ENCODE measurements at places on chromosomes 12 and 14.

GRCh38 chr12:15650399-15651128 is 138.6 kb downstream of the EPS8 start:
- no peak for DNase-seq

GRCh38 chr12:78035901-78036606 is 205.4 kb downstream of the NAV3 start:
- DNase-seq: no peak

- no peak for DNase-seq
These were observed 485 bp upstream of the PNMA1 start for GRCh38 chr14:73714656-73715081.

DNA sequence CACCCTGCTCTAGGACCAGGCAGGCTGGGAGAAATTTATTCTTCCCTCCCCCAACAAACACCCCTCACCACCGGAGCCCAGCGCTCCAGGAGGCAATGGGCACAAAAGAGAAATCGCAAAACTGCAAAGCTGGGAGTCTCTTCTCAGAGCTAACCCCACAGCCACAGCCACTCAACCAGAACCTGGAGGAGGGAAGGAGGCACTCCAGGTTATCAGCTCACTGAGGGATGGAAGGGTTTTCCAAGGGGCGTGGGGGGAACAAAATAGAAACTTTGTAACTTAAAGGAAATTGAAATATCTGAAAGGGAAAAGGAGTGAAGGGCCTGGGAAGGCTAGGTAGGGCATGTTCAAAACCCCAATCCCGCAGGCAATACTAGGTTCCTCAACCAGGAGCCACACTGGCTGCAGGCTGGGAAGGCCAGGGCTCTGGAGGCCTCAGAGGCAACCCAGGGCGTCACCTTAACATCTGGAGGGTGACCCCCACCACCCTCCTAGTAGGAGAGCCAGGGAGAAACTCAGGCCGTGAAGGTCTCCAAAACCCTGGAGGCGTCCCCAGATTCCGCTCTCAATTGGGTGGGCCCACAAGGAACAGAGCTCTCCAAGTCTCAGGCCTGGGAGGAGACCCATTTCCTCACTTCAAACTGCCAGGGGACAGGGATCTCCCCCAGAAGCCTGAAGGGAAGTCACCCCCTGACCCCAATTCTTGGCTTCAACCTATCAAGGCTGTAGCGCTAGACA is 3.2 kb downstream of the KDM2B start:
- DNase-seq: no peak

- DNase-seq: no peak
These were observed 241.0 kb downstream of the ASCL1 start for GRCh38 chr12:103198499-103198898.

DNA sequence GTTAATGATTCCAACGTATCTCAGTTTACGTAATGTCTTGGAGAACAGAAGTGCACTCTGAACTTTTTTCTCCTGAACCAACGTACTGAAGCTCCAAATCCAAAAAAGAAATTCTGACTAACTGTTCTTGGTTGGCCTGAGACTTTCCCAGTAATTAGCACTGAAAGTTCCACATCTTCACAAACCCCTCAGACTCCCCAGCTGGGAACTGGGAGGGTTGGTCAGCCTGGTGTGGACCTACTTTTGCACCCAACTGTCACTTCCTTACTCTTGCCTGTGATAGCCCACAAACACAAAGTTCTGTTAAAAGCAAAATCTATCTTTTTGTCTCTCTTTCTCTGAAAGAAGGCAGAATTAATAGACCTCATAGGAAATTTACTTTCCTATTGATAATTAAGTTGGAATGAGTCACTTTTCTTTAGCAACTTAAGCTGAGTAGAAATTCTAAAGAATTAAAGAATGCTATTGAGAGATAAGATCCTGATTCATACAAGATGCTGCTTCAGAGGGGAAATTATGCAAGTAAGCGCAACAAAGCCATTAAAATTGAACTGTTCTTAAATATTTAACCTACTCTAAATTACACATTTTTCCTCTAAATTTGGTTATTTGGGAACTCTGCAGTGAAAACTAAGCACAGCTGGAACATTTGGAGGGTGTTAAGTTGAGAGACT is 155.0 kb downstream of the EPS8 start:
- no peak for DNase-seq

DNA sequence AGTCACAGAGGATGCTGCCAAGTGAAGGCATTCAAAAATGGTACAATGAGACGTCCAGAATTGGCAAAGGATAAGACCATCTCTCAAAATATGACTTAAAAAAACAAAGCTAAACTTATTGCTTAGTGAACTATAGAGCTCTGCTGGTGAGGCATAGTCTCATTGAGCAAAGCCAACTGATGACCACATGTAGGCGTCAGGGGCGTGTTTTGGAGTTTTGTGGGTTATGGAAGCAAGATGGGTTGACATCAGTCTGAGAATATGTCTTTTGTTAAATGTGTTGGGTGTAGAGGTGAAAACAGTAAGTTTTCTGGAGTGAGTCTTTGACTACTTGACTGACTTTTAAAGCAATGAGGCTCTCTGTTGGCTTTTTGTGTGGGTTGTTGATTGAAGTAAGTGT is 47.2 kb downstream of the ATL1 start:
- DNase-seq: no peak

GRCh38 chr12:63928305-63928704 is 83.8 kb downstream of the SRGAP1 start:
- no peak for DNase-seq

DNA sequence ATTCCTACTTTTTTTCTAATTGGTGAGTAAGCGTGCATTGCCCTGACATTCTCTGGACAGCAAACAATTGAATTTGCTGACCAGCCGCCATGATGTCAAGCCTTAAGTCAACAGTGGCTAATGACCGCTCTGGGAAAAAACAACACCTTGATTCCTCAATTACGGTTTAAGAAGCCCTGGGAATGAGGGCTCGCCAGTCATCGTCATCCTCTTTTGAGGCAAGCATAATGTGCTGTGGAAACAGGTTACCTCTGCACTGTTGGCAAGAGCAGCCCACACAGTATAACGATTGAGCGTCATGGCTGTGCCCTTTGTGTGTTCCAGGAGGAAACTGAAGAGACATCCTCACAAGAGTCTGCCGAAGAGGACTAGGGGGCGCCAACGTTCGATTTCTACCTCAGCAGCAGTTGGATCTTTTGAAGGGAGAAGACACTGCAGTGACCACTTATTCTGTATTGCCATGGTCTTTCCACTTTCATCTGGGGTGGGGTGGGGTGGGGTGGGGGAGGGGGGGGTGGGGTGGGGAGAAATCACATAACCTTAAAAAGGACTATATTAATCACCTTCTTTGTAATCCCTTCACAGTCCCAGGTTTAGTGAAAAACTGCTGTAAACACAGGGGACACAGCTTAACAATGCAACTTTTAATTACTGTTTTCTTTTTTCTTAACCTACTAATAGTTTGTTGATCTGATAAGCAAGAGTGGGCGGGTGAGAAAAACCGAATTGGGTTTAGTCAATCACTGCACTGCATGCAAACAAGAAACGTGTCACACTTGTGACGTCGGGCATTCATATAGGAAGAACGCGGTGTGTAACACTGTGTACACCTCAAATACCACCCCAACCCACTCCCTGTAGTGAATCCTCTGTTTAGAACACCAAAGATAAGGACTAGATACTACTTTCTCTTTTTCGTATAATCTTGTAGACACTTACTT is 138.9 kb downstream of the HMGA2 start:
- DNase-seq: no peak

- no peak for DNase-seq
These were observed 169.5 kb upstream of the EGLN3 start for GRCh38 chr14:34120185-34120977.

GRCh38 chr12:24823808-24824515 is 124.9 kb downstream of the BCAT1 start:
- DNase-seq: no peak

- no peak for DNase-seq
These were observed 27.0 kb upstream of the ESRRB start for GRCh38 chr14:76348898-76349297.

GRCh38 chr12:44570036-44570583 is 306.0 kb downstream of the NELL2 start:
- no peak for DNase-seq

DNA sequence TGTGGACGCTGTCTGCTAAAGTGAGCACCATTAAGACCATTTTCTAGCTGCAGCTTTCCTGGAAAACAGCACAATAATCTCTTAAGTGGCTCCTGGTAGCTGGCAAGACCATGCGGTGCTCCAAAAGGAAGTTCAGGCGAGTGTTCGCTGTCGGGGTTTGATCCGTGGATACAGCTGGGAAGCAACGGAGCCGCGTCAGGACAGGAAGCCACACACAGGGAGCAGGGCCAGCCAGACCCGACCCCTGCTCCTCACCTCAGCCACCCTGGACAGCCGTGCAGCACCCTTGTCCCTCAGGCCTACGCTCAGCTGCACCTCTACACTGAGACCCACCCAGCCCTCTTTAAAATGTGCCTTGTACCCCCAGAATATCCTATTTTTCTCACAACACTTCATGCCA is 19.4 kb downstream of the ZFYVE21 start:
- DNase-seq: no peak

DNA sequence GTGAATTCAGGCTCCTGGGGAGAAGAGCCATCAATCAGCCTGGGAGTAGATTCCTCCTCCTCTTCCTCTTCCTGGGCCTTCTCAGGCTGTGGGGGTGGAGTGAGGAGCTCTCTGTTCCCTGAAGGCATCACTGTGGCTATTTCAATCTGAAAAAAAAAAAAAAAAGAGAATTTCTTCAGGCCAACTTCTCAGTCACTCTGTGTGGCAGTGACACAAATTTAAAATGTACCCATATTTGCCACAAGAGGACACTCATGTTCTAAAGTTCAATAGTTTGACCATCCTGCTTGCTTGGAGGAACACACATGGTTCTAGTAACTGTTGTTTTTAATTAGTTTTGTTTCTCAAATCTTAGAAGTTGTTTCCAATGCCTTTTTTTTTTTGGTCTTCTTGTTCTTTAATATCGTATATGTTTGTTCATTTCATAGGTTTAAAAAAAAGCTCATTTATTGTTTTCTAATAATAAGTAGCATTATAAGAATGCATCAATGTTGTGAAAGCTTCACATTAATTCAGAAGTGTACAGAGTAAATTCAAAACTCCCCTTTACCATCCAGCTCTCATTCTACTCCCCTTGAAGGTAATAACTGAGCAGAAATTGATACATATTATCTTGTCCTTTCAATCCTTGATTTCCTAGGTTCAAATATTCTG is 23.3 kb upstream of the CCER1 start:
- DNase-seq: peak; percentile 35

- DNase-seq: no peak
These were observed 111.2 kb upstream of the NOVA1 start for GRCh38 chr14:26709019-26709418.

DNA sequence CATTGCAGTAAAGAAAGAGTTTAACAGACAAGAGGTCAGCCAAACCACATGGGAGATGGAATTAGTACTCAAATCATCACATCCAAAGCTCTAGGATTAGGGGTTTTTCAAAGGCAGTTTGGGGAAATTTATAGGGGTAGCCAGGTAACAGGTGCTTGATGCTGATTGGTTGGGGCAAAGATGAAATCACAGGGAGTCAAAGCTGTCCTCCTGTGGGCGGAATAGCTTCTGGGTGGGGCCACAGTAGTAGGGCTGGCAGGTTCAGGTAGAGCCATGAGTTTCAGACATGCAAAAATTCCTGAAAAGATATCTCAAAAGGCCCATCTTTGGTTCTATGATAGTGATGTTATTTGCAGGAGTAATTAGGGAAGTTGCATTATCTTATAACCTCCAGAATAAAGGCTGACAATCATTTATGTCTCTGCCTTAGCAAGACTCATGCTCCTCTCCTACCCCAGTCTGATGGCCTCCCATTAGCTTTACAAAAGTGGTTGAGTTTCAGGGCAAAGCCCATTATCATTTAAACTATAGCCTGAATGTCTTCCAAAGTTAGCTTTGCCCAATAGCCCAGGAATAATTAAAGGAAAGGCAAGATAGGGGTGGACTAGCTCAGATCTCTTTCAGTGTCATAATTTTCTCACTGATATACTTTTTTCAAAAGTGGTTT is 42.1 kb upstream of the CNTN1 start:
- no peak for DNase-seq

DNA sequence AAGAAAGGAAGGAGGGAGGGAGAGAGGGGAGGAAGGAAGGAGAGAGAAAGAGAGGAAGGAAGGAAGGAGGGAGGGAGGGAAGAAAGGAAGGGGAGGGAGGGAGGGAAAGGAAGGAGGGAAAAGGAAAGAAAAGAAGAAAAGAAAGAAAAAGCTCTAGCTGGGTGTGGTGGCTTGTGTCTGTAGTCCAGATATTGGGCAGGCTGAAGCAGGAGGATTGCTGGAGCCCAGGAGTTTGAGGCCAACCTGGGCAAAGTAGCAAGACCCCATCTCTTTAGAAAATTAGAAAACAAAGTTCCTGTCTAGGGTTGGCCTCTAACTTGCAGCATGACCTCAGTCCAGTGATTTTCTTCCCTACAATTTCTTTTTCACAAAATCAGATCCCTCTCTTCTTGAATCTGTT is 208.2 kb upstream of the NUDT4 start:
- DNase-seq: no peak

GRCh38 chr14:94101748-94102147 is 8.8 kb upstream of the IFI27 start:
- no peak for DNase-seq

- peak; percentile 19 for DNase-seq
These were observed 11.9 kb downstream of the PRDM4 start for GRCh38 chr12:107749083-107749482.

GRCh38 chr12:112996501-112996900 is 18.2 kb downstream of the OAS2 start:
- DNase-seq: no peak

DNA sequence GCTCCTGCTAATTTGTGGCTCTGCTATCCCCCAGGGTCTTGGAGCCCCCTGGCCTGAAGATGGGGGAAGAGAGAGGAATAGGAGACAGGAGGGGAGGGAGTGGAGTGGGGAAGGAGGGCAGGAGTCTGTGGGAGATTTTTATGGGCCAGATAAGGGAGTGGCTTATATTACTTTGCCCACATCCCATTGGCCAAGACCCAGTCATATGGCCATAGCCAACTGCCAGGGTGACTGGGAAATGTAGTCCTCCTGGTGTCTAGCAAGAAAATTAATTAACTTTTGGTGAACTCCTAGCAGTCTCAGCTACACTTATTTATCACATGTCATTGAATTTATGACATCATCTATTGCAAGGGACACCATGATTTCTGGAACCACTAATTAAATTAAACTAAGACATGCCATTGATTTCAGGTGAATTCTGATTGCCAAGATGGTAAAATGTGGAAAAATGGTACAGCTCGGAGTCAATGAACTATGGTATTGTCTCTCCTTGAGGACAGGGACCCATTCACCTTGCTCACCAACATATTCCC is 50.3 kb downstream of the ESRRB start:
- no peak for DNase-seq
